ENCODE measurements at places on chromosomes 3 and 15. TPM values are rescaled to one million over a fixed set of nuclear protein-coding genes. Genes with fewer than 3 reads are reported as not detected.
A peak's percentile ranks its signal among the peaks of the same experiment; 100 is the strongest.

- peak; percentile 51 for DNase-seq
Observed at GRCh38 chr3:196339493-196340254, 1.5 kb upstream of the TM4SF19 start.

- DNase-seq = no peak
Observed at GRCh38 chr3:189094539-189094938, 77.2 kb upstream of the TPRG1 start.

KNL1 gene
- total RNA-seq = 1.3 TPM

SNTN gene
- total RNA-seq = not detected

KCTD6 gene
- total RNA-seq = 17.8 TPM

GRCh38 chr3:192892981-192893700 is 24.5 kb downstream of the MB21D2 start:
- peak; percentile 81 for DNase-seq

DNA sequence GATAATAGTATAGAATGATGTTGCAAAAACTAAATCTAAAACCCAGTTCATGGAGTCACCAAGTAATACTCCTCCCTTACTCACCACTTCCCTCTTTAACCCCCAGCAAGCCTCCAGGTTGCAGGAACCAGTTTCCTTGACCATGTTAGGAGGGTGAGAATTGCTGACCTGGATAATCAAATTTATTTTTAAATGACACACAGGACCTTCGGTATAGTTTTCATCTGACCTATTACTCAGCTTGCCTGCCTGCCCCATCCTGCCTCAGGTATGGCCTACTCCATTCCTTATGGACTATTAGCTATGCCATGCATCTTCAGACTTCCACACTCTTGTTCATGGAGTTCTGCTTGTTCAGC is 883 bp downstream of the RTP4 start:
- DNase-seq = no peak

DNA sequence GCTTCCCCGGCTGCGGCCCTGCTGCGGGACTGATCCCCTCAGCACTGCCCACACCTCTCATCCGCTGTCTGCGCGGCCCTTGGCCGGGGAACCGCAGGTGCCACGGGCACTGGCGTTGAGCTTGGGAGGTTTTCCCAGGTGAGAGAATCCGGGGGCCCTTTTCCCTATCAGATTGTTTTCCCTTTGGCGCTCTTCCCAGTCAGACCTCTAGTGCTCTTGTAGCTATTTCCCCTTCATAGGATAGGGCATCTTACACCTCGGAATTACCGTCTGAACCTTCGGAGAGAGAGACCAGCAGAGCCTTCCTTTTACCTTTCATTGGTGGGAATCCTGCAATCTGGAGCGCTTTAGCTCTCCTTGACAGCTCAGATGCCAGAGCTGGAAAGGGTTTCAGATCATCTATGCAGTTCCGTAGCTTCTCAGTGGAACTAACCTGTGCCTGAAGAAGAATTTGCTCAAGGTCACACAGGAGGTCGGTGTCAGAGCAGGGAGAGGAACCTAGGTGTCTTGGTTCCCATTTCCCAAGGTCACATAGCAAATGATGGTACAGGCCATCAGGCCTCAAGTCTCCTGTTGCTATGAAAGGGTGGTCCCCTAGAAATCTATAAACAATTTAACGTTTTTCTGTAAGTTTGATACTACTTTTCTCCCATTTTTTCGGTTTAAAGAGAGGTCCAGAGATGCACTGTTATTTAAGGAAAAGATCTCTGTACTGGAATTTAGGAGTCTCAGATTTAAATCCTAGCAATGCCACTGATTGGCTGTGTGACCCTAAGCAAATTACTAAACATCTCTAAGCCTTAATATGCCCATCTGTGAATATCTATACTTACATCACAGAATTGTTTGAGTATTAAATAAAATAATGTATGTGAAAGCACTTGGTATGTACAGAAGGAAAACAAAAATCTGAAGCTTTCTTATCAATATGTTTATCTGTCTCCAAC is 916 bp downstream of the IDH3A start:
- peak; percentile 21 for DNase-seq

All from fibroblast of the aortic adventitia (primary cell).